ENCODE measurements at places on chromosomes 5 and 9. TPM values are rescaled to one million over a fixed set of nuclear protein-coding genes. Genes with fewer than 3 reads are reported as not detected.

MYMK gene
- not detected for polyA plus RNA-seq

ROPN1L gene
- 0.64 TPM for polyA plus RNA-seq

TMEFF1 gene
- 5.4 TPM for polyA plus RNA-seq

TAS2R1 gene
- not detected for polyA plus RNA-seq

ARHGEF37 gene
- polyA plus RNA-seq = 5.2 TPM

PHYHD1 gene
- polyA plus RNA-seq = 57.0 TPM

SEMA4D gene
- polyA plus RNA-seq = 40.7 TPM

ARL14EPL gene
- polyA plus RNA-seq = not detected

JAKMIP2 gene
- polyA plus RNA-seq = 6.1 TPM

BHMT2 gene
- polyA plus RNA-seq = 46.5 TPM

KIF2A gene
- 60.1 TPM for polyA plus RNA-seq

FAF2 gene
- 45.5 TPM for polyA plus RNA-seq

FST gene
- polyA plus RNA-seq = 26.6 TPM

LHX2 gene
- polyA plus RNA-seq = 0.38 TPM

SLC34A1 gene
- 118 TPM for polyA plus RNA-seq
